ENCODE measurements at places on chromosomes 12 and 14.

GRCh38 chr12:9149372-9149771 is 33.7 kb upstream of the A2M start:
- DNase-seq: no peak

DNA sequence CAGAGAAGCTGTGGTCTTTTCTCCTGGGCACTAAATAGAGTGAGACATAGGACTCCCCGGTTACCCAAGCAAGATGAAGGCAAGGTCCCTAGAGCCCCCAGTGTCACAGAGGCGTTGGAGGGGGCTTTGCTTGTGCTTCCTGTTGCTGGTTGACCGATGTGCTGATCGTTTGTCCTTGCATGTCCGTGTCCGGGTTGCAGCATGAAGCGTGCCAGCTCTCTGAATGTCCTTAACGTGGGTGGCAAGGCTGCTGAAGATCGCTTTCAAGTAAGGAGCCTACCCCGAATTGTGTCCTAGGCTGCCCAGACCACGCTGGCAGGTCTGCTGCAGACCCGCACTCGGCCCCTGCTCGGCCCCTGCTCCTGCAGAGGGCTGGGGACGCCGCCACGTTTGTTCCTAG is 23.1 kb downstream of the XRCC3 start:
- DNase-seq: no peak

DNA sequence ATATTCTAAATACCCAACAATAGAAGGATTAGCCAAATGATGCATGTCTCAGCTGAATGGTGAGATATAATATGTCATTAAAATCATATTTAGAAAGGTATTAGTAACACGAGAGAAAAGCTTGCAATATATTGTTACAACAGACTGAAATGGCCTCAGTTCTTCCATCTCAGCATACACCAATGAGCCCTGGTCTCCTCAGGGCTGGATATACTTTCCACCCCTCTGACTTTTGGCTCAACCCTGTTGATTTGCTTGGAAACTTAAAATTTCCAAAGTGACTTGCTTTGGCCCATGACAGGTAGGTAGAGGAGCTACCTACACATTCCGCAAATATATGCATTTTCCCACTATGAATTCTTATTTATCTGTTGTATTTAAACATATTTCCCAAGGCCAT is 908.1 kb upstream of the TMEM132C start:
- DNase-seq: no peak

DNA sequence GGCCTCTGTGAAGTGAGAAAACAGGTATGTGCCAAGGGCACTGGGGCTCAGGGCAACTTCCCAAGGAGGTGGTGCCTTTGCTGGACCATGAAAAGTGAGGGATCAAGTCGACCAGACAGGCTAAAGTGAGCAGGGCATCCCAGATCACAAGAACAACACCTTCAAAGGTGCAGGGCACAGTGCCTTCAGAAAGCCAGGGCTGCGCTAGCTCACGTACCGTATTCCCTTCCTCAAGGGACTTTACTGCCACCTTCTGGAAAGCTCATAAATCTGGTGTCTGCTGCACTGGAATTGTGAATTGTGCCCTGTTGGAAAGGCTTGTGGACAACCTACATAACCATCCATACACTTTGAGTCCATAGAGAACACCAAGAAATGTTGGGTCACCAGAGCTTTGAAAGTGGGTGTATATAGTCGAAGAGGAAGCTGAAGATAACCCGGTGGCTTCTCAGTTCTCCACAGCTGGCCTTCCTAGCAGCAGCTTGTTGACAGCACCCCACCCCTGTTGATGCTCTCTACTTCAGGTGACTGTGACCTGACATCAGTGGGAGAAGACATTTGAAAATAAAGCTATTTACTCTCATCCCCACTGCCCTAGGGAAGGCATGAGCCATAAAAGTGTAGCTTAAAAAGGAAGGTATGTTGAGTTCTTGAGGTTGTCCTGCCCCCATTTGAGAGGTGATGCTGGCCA is 24.5 kb downstream of the FIGNL2 start:
- peak; percentile 78 for DNase-seq

- no peak for DNase-seq
Observed at GRCh38 chr12:130970908-130971233, 17.2 kb downstream of the ADGRD1 start.

- no peak for DNase-seq
Observed at GRCh38 chr14:99346470-99347080, 74.6 kb upstream of the BCL11B start.

DNA sequence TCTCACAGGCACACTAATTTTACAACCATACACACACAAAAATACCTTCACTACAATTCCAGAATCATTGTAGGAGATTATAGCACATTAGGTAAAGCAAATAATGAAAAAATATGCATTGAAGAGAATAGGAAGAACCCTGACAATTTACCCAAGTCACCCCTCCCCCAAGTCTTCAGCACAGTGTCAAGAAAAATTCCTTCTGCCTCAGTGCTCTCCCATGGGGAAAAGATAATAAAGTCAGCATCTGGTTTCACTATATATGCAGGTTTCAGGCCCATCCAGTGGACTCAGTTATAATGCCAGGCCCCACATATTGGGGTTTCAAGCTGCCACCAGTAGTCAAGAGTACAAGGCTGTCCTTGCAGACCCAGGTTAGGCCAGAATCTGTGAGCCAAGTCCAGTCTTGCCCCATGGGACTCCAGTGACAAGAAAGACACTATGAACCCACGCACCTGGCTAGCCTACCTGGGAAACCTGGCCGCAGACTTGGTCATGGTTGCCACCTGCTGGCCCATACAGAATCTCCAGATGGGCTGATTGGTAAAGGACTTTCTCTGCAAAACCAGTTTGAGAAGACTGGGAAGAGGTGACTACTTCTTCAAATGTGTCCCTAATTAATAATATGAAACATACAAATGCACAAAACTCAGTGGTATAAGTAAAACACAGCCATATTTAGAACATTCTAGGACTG is 398.6 kb upstream of the FLRT2 start:
- no peak for DNase-seq

DNA sequence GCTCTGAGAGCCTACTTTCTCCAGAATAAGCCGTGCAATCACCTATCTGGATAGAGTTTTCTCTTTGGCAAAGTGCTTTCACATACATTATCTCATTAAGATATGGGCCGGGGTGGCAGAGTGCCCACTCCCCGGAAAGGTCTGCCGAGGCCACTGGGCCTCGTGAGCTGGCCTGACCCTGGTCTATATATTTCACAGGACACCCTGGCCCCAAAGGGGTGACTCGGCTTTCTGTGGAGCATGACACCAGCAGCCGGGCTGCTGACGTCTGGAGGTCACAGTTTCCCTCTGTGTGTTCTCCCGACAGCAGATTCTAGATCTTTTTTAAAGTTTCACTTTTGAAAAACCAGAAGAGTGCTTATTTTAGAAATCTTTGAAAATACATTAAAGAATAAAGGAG is 27.9 kb upstream of the ATP2A2 start:
- DNase-seq: peak; percentile 40

DNA sequence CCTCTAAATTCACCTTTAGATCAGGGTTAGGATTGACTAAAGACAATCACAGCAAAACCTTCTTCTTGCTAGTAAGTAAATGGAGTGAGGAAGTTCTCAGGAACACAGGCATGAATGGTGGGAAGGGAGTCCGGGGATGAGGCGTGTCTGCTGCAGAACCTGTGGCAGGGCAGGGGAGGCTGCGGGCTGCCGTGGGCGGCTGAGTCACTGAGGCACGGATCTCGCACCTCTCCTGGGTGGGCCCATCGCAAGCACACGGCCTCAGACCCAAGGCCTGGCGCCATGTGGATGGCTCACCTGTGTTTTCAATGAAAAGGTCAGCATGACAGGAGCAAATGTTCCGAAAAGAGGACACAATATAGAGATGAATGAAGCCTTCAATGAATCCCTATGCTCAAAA is 85.4 kb downstream of the PIWIL1 start:
- no peak for DNase-seq

DNA sequence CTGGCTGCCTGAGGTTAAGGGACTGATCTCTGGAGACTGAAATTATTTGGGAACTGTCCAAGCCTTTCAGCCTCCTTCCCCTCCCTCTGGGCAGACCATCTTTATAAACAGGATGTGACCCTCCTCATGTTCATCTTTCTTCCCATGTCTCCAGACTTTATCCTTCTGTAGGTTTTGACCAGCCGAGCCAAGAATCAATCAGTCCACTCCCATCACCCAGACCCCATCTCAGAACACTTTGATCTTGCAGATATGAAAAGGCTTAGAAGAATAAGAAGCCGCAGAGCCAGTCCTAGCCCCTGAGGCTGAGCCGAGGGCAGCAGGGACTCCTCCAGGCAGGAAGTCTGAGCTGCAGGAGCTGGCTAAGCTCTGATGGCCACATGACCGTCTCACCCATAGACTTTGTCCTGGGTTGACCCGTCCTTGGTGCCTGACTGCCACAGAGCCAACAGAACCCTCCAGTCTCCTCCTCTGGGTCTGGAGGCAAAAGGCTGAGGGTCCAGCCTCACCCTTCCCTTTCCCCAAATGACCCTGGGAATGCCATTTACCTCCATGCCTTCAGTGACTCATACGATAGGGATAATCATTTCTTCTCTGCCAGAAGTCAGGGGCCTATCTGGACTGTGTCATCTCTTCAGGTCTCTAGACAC is 1.6 kb downstream of the KRT71 start:
- DNase-seq: no peak

GRCh38 chr12:116629480-116629879 is 70.3 kb downstream of the MAP1LC3B2 start:
- peak; percentile 41 for DNase-seq

DNA sequence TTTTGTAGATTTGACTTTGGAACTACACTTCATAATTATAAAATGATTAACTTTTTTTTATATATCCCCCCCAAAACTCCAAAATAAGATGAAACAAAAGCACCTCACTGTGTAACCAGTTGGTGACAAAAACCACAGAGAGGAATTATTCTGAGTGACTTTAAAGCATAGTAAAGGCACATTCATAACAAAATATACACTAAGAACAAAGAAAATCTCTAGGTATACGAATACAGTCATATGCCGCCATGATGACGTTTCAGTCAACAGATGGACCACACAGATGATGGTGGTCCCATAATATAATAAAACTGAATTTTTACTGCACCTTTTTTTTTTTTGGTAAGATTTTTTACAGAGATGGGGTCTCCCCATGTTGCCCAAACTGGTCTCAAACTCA is 70.7 kb downstream of the MED13L start:
- DNase-seq: no peak

DNA sequence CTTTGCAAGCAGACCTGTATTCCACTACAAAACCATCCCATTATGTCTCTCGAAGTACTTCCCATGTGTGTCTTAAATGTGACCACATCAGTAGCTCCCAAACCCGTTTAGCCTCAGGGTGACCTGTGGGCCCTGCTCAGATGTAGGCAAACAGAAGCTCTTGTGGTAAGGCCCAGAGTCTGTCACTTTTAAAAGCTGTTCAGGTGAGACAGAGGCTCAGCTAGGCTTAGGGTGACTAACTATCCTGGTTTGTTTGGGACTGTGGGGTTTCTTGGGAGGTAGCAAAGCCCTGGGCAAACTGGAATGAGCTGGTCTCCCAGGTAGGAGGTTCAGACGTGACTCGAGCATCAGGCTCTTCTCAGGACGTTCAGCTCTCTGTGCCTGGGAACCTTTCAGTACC is 64.5 kb upstream of the VASH1 start:
- DNase-seq: no peak

DNA sequence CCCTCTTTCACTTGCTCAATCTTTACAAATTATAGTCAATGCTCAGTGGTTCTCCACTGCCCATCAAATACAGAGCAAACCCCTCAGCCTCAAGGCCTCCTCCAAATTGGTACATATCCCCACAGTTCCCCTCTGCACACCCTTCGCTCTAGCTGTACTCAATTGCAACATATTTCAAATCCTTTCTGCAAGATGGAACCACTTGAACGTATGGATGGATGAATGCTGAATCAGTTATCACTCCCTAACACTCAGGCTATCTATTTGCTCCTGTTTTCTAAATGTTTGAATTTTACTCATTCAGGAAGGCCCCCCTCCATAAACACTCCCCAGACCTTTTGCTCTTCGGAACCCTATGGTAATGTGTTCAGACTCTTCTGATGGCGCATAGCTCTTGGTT is 24.5 kb downstream of the ATG14 start:
- DNase-seq: no peak

DNA sequence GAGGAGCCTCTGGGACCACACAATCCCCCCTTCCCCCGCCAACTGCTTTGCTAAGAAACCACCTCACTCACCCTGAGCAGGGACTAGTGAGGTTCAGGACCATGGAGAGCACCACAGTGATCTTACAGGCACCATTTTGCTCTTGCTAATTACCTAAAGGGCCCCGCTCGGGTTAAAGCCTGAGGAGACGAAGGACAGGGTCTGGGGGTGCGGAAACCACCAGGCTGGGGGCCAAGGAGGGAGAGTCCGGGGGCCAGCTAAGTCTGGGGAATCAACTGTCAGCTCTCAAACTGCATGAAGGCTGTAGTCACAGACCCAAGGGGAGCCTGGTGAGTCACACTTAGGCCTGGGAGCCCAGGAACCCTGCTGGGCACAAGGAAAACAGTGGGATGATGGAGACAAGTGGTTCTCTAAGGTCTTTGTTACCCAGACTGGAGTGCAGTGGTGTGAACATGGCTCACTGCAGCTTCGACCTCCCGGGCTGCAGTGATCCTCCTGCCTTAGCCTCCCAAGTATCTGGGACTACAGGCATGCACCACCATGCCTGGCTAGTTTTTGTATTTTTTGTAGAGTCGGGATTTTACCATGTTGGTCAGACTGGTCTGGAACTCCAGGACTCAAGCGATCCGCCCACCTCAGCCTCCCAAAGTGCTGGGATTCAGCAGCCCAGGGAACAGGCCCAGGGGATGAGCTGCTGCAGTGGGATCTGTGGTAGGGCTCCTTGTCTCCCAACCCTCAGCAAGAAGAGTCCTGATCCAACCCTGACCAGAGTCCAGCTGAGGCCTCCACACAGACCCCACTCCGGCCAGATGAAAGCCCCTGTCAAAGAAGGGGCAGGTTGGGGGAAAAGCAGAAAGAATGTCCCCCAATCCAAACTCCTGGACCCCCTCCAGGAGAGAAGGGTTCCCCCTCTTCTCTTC is 98.8 kb downstream of the CALM1 start:
- peak; percentile 76 for DNase-seq

DNA sequence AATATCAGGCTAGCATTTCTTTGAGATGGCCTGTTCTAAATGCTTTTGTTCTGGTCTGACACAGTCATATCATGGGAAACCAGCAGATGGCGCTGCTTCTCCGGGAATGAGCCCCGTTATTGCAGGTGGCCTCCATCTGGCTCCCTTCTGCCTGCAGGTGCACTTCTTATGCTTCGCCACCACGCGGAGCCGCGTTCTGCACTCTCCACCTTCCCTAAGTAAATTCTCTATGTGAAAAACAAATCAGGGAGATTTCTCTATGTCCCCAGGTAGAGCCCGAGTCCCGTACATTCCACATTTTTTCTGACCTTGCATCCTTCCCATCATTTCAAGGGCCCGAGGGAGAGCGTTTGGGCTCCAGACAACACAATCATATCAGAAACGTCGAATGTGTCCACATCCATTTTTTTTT is 26.2 kb downstream of the GLRX5 start:
- peak; percentile 85 for DNase-seq

- peak; percentile 16 for DNase-seq
Observed at GRCh38 chr12:32534698-32535097, 135.3 kb downstream of the FGD4 start.

Measured in fibroblast of the aortic adventitia (primary cell).